ENCODE measurements at places on chromosomes 5 and 9. TPM values are rescaled to one million over a fixed set of nuclear protein-coding genes. Genes with fewer than 3 reads are reported as not detected.

DNA sequence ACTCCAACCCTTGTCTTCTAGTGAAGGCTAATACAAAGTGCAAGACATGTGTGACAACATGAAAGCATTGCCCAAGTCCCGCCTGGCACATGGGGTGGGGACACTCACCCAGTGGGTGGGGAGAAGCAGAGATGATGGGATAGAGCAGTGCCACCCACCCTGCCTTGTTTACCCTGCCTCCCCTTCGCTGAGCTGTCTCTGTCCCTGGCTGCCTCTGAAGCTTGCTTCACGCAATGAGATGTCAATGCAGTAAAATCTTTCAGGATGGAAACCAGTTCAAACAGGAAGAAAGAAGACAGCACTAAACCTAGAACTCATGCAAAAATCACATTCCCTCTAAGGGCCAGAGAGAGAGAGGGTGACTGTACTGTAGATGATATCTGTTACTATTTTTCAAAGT lies 148.0 kb downstream of the INSYN2B start:
- DNase-seq: no peak

DNA sequence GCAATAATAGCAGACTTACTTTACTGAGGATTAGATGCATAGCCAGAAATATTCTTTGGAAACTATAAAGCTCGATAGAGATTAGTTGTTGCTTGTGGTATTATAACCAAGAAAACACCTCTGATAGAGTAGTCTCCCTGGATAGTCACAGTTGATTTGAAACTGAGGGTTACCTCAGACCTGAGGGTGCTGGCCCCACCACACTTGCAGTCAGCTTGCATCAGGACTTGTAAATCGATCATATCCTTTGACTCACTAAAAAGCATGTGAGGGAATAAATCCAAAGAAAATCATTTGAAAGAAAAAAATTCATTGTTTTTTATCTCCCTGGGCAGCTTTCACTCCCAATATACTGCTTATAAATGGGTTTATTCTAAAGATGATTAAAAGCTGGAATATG lies 39.4 kb downstream of the GALNT12 start:
- peak; percentile 28 for DNase-seq

- DNase-seq: no peak
Measured at GRCh38 chr9:68981789-68982188, 32.1 kb downstream of the PRKACG start.

DNA sequence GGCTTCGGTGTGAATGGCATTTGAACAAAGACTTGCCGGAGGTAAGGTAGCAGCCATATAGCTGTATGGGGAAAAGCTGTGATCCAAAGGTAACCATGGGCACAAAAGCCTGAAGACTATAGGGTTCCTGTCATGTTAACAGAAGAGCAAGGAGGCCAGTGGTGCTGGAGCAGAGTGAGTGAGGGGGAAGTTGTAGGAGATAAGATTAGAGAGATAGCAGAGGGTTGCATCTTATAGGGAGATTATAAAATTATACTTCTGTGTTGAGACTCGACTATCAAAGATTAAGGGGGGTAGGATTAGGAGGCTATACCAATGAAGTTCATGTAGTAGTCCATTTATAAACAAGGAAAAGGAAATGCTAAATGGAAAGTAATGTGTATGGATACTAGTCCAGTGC lies 3.3 kb downstream of the NCBP1 start:
- DNase-seq: no peak

GRCh38 chr5:56487528-56488115 lies 254.5 kb upstream of the ANKRD55 start:
- DNase-seq: no peak

- DNase-seq: no peak
Measured at GRCh38 chr9:104836767-104837166, 72.8 kb downstream of the NIPSNAP3B start.

GRCh38 chr5:110572729-110573128 lies 153.7 kb downstream of the TMEM232 start:
- DNase-seq: no peak

DNA sequence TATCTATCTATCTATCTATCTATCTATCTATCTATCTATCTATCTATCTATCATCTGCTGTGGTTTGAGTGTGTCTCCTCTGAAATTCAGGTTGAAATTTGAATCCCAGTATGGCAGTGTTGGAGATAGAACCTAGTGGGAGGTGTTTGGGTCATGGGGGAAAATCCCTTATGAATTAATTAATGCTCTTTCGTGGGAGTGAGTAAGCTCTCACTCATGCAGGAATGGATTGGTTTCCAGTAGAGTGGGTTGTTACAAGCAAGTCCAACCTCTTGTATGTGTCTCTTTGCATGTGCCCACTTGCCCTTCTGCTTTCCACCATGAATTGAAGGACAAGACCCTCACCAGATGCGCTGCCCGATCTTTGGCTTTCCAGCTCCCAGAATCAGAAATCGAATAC lies 113.0 kb downstream of the ANXA1 start:
- no peak for DNase-seq

GRCh38 chr5:24918676-24919075 lies 273.9 kb upstream of the CDH10 start:
- no peak for DNase-seq

DNA sequence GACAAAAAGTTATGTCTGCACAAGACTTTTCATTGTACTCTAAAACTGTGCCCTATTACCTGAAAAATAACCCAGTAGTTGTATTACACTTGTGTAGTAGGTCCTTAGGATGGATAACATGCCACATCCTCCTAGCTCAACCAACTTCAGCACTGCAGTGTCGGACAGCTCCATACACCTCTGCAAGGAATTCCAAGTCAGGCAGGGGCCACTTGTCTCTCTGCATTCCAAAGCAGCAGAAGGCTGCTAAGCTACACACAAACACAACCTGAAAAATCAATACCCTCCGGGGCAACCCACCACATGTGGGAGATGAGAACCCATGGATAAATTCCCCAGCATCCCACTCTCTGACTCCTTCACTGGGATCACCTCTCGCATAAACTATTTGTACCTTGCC lies 50.2 kb downstream of the MED10 start:
- DNase-seq: no peak

DNA sequence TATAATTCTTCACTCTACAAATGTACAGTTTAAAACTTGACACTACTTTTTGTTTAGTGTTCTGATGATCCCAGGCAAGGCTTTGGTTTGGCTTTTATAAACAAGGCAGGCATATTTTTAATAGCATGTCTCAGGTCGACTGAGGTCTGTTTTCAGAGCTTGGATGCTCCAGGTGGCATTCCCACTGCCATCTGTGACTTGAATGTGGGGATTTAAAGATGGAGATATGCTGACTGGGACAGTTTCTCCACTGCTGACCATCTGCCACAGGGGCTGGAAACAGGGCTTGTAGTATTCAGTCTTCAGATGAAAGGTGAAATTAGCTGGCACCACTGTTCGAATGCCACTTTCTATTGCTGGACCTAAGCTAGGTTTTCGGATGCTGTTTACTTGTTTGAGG lies 1266.2 kb upstream of the CDH18 start:
- DNase-seq: no peak

- no peak for DNase-seq
Measured at GRCh38 chr5:31148959-31149475, 44.5 kb upstream of the CDH6 start.

GRCh38 chr5:90231688-90232087 lies 177.9 kb downstream of the CETN3 start:
- DNase-seq: no peak

GRCh38 chr5:850511-851006 lies at the start of gene ZDHHC11:
ZDHHC11 (minus strand) TSS chr5:850986; CDS start chr5:850602, 384 bp downstream.
- DNase-seq: peak; percentile 60

DNA sequence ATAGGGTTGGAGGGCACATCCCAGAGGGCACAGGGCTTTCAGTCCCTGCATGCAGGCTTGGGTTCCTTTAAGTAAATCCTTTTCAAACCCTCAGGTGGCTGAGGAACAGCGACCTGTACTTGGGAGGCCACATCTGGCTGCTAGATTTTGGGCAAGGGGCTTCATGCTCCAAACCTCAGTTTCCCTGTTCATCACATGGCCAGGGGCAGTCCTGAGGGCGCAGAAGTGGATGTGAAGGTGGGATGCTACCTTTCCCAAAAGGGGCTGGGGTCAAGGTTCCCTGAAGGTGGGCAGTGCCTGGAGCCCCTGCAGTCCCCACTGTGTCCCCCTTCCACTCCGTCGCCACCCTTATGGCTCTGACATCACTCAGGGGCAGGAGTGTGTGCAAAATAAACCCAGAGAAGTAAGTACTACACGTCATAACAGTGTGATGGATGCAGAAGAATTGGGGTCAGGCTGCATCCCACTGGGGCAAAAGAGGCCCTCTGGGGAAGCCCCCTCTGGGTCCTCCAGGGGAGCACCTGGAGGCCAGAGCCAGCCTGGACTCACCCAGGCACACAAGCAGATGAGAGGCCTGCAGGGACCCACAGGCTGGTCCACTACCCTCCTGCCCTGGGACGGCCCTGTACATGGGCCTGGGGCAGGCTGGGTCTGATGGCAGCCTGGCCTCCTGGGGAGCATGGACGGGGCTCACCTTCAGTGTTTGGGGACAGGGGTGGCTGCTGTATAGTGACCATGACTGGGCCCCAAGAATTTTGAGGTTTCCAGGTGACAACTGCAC lies 1.9 kb upstream of the CARD19 start:
- DNase-seq: peak; percentile 63

- DNase-seq: no peak
Measured at GRCh38 chr9:91572044-91572443, 148.4 kb upstream of the NFIL3 start.

GRCh38 chr5:125814119-125814518 lies 609.1 kb upstream of the GRAMD2B start:
- no peak for DNase-seq

DNA sequence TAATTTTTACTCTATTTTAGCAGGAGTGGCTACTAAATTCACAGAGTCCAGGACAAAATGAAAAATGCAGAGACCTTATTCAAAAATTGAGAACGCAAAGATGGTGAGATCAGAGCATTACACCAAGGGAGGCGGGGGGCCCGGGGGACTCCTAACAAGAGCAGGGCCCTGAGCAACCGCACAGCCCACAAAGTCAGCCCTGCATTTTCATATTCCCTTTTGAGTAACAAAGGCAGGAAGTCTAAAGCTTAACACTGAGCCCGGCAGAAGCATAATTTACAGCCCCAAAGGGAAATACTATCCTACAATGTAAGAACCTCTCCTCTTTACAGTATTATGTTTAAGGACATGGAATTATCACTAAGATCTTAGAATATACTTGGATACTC lies 69.4 kb downstream of the TLE1 start:
- DNase-seq: no peak

DNA sequence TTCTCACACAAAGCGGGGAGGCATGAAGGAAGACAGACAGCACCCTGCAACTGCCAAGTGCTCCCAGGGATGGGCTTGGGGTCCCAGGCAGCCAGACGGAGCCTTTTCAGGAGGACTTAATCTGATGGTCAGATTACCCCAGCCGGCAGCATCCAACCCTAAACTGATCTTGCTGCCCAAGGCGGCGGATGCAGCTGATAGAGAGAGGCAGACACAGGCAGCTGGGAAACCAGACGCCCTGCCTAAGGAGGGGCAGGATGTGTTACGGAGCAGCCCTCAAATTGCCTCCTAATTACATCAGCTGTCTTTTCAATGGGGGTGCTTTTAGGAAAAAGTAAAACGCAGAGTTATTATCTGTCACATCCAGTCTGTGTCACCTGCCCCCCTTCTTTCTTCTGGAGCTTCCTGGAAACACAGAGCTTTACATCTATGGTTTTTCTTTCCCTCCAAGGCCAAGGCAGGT lies 190.9 kb upstream of the PANK3 start:
- no peak for DNase-seq

DNA sequence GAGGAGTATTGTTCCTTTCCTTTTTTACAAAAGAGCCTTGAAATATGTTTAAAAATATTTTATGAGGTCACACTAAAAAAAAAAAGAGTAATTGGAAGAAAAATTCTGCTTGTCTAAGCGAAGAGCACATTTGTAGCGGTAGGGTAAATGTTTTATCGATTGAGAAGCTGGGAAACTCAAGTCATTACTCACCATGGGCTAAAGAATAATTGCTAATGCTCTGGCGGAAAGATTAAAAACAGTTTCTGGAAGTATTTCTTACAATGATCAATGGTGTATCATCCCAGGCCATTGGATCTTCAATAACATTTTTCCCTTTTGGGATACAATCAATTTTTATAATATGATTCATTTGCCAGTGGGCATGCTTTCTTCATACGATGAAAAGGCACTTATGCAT lies 450.0 kb downstream of the RASEF start:
- no peak for DNase-seq

DNA sequence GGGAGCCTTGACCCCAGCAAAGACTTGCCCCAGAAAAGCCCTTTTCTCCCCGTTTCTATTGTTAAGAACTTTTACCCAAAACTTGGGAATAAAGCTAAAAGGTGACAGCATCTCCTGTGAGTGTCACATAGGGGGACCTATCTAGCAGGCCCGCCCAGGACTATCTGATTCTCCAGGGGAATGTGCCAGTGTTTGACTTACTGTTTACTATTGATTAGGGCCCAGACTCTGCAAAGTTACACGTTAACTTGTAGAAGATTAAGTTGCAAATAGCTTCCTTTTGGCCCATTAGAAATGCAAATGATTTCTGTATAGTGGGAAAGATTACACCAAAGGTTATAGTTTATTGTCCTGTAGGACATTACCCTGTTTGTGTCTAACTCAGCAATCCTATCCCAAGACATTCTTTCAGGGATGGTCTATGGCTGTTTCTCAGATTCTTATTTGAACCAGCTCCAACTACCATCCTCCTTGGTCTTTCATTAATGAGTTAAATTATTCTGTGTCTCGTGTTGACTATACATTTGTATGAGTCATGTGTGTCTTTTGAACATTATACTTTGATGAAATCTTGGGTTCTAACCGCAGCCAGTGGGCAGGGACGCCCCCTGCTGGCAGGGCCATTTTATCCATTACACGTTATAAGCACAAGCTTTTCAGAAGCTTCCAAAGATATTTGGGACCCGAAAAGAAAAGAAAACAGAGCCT lies 60.7 kb downstream of the HRH2 start:
- peak; percentile 65 for DNase-seq

DNA sequence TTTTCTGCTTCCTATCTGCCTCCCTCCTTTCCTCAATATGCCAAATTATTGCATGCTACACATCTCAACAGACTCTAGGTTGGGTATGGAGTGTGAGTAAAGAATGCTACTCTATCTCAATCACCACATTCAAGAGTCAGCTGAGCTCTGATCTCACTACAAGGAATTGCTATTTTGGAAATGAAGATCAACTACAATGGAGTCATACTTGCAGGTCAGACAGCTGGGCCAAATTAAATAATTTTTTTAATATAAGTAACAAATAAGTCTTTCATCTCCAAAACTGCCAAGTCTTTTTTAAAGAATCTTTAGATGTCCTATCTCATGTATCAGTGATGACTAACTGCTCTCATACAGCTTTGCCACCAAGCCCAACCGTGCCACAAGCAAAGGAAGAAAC lies 64.0 kb downstream of the DEPDC1B start:
- DNase-seq: no peak

GRCh38 chr5:72234265-72234700 lies 85.8 kb downstream of the MRPS27 start:
- DNase-seq: no peak

GRCh38 chr5:90803876-90804275 lies 245.3 kb downstream of the ADGRV1 start:
- no peak for DNase-seq

The CER1 gene
- not detected for total RNA-seq

The SERF1B gene
- 36.0 TPM for total RNA-seq

The CFAP90 gene
- 0.36 TPM for total RNA-seq

The RLN1 gene
- not detected for total RNA-seq

The IFNA21 gene
- not detected for total RNA-seq

The SLC6A19 gene
- 0.09 TPM for total RNA-seq

The PDGFRB gene
- total RNA-seq: 215 TPM

The COL15A1 gene
- total RNA-seq: 94.6 TPM

The TCF7 gene
- total RNA-seq: 8.5 TPM

The GFI1B gene
- total RNA-seq: not detected

The PGM5 gene
- 28.4 TPM for total RNA-seq

The CCNJL gene
- total RNA-seq: 3.3 TPM

All from sciatic nerve (tissue), 2 donors.